IMR-90 (cell line): ENCODE measurements at places on chromosomes 5 and 9. TPM values are rescaled to one million over a fixed set of nuclear protein-coding genes. Genes with fewer than 3 reads are reported as not detected.

- DNase-seq = no peak
Observed at GRCh38 chr5:139836469-139837208, 41.0 kb downstream of the PSD2 start.

The IFNK gene
- not detected in 2 replicates for total RNA-seq

GRCh38 chr9:134913041-134913712 is 4.5 kb downstream of the FCN1 start:
- DNase-seq = no peak

GRCh38 chr9:77021291-77021894 is 1.9 kb downstream of the FOXB2 start:
- DNase-seq = no peak

The OLFML2A gene
- 1.4 and 2.0 TPM in 2 replicates for total RNA-seq

DNA sequence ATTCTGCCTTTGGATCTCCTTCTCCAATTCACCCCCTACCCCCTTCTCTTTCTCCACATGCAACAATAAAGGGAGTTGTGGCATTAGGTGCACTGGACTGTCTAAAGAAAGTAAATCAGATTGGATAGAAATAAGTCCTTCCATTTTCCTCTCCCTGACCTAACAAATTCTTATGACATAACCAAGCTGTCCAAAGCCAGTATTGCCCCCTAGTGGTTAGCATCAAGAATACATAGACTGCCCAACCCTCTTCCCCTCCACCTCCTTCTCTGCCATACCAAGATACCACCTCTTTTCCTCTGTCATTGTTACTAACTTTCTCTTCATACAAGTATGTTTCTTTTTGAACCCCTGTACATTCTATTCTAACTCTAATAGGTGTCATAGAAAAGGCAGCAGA is 45.7 kb downstream of the PPARGC1B start:
- DNase-seq = no peak

DNA sequence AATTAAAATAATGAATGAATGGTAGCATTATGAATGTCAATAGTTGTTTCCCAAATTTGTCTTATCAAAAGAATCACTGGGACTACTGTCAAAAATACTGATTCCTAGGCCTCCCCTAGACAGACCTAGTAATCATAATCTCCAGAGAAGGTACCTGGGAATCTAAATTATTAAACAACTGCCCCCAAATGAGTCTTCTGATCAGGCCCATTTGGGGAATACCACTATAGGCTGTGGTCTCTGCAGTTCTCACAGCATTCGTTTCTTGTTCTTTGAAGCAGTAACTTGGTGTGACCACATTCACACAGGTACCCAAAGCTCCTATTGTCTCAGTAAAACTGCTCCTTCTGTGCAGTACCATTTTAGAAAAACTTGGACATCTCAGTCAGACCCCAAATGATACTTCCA is 230.9 kb downstream of the PIK3R1 start:
- DNase-seq = no peak

GRCh38 chr9:116163293-116164055 is 9.9 kb downstream of the PAPPA start:
- no peak for DNase-seq

- peak; percentile 43 for DNase-seq
Observed at GRCh38 chr5:178590141-178590923, at the start of gene COL23A1. Gene COL23A1 (minus strand): TSS chr5:178590393.

DNA sequence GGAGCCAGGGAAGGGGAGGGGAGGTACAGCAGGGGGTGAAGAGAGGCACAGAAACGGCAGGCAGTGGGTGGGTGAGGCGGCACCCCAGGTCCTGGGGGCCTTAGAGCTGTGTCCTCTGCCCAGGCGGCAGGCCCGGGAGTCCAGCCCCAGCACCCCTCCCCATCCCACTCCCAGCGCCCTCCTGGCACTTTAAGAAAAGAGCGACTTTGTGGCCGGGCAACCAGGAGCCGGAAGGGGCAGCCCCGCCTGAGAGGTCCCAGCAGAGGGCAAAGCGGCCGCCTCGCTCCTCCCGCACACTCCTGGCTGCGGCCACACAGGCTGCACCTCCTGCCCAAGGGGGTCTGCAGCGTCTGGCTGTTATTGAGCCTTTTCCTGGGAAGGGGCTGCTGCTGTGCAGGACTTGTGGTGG is 42.6 kb downstream of the NACC2 start:
- no peak for DNase-seq

GRCh38 chr5:9222054-9222976 is 323.6 kb downstream of the SEMA5A start:
- DNase-seq = no peak

GRCh38 chr9:78357165-78357873 is 60.4 kb downstream of the PSAT1 start:
- DNase-seq = no peak

DNA sequence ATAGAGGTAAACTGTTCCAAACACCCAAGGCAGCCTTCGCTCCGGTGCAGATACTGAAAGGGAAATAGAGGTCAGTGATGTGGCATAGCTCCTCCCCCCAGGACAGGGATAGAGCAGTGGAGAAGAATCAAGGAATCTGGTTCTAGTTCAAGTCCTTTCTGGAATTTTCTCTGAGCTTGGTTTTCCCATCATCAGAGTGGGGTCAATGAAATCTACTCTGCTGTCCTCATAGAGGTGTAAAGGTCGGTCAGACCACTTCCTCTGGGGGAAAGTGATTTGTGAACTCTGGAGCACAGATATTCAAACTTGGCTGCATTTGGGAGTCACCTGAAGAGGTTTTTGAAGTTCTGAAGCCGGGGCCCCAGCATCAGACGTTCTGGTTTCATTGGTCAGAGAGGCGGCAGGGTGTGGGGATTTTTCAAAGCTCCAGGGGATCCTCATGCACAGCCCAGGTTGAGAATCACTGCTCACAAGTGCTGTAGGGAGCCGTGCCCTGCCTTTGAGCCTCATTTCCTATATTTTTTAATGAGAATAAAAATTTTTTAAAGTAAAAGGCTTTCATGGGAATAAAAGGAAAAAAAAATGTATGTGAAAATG is 105.7 kb upstream of the RAD23B start:
- DNase-seq = no peak

The ENTREP1 gene
- total RNA-seq = not detected in 2 replicates

DNA sequence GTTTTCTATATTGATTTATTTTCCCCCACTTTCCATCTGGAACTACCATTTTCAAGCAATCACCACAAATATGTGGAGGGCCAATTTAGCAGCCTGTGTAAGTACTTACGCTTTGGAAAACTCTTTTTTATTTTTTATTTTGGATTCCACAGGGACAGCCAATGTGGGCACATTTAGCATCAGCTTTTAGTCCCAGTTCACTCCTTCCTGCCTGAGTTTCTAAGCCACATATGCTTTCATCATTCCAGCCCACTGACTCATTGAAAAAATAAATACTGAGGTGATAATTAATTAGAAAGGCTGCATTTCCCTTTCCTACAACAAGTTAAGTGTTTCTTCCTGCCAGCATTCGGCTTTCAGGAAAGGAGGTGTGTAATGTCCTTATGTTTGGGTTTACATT is 76.8 kb downstream of the TMEM167A start:
- peak; percentile 2 for DNase-seq

The LIX1 gene
- total RNA-seq = not detected in 2 replicates

The TMEM252 gene
- not detected in 2 replicates for total RNA-seq

DNA sequence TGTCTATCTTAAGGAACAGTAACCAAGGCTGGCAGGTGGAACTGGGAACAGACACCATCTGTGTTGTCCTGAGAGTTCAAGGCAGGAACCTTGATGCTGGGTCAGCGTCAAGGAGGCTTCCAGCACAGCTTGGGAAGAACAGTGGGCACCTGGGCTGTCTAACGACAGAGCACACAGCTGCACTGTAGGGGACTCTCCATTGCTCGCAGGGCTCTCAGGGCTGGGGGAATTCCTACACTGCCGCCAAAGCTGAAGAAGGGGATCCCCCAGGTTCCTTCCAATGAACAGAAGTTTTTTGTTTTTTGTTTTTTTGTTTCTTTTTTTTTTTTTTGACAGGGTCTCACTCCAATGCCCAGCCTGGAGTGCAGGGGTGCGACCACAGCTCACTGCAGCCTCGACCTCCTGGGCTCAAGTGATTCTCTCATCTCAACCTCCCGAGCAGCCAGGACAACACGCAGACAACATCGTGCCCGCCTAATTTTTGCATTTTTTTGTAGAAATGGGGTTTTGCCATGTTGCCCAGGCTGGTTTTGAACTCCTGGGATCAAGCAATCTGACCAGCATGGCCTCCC is 81.9 kb downstream of the PTPN3 start:
- no peak for DNase-seq

GRCh38 chr5:60685028-60685427 is 14.9 kb downstream of the DEPDC1B start:
- DNase-seq = no peak

The CDH9 gene
- not detected in 2 replicates for total RNA-seq

The HABP4 gene
- 5.2 and 10.3 TPM in 2 replicates for total RNA-seq

The EGFLAM gene
- total RNA-seq = 1.1 TPM in 2 replicates

- DNase-seq = no peak
Observed at GRCh38 chr5:133983674-133984073, 15.2 kb upstream of the C5orf15 start.

- DNase-seq = no peak
Observed at GRCh38 chr9:111917201-111917600, 20.6 kb downstream of the UGCG start.

GRCh38 chr9:132207839-132208615 is 46.2 kb downstream of the NTNG2 start:
- no peak for DNase-seq

DNA sequence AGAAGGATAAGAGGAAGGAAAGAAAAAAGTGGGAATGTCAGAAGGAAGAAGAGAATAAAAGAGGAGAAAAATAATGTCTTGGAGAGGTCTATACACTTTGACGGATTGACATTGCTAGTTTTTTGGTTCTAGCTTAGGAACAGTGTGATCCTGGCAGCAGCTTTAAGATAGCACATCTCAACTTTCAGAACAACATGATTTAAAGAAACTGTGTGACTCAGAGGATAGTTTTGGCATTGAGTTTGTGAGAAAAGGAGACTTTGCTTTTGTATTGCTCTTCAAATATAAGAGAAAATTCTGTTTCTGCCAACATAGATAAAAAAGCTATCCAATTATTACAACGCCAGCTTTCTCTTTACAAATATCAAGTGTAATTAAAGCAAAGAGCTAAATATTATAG is 260.7 kb upstream of the ARRDC3 start:
- peak; percentile 16 for DNase-seq

- DNase-seq = no peak
Observed at GRCh38 chr5:141704782-141705297, 22.8 kb upstream of the ARAP3 start.

DNA sequence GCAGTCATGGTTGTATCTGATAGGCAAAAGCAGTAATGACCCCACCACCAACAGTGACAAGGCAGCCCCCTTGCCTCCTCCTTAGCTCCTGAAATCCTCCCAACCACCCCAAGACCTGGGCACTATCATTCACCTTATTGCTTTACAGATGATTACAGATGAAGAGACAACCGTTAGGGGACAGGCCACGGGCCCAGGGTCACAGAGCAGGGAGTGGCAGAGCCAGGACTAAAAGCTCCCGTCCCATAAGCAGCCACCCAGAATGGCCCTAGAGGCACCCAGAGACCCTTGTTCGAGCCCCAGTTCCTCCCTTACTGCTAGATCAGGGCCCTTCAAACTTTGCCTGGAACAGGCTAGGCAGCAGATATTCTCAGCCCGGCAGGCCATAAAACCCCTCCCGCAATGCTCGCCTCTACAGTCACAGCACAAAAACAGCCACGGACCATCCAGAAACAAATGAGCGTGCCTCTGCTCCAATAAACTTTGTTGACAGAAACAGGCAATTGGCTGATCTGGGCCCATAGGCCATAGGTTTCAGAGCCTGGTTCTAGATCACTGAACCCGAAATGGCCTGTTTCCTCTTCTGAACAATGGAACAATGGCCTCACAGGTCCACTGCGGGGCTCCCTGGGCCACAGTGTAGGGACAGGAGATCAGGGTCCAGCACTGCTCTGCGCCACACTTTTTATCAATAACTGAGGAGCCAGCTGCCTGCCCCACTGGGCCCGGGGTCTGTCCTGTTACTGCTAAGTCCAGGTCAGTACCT is 67.0 kb downstream of the LRSAM1 start:
- no peak for DNase-seq

The CATSPER3 gene
- under 0.01 TPM in 1 of 2 replicates, not detected in the other for total RNA-seq

DNA sequence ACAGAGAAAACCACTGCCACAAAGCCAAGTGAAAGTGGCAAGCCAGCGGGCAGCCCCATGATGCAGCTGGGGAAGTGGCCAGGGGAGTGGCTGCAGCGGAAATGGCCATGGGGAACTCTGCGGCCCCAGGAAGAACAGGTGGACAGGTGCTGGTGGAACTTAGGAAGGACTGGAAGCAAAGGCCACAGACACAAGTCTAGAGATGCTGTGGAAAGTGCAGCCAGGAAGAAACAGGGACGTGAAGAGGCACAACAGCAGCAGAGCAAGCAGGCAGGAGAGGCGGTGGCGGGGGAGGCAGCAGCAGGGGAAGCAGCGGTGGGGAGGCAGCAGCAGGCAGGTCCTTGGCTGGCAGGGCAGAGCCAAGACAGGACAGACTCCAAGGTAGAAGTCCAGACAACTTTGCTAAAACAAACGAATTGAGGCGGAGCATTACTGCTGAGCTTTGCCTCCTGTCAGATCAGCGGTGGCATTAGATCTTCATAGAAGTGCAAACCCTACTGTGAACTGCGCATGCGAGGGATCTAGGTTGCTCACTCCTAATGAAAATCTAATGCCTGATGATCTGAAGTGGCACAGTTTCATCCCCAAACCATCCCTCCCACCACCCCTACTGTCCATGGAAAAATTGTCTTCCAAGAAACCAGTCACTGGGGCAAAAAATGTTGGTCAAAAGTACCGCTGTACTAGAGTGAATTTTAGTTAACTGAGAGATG is 11.8 kb downstream of the SURF6 start:
- DNase-seq = no peak

GRCh38 chr9:95971815-95972214 is 96.3 kb downstream of the ERCC6L2 start:
- no peak for DNase-seq

GRCh38 chr9:112809351-112809848 is 58.8 kb downstream of the SNX30 start:
- DNase-seq = no peak

DNA sequence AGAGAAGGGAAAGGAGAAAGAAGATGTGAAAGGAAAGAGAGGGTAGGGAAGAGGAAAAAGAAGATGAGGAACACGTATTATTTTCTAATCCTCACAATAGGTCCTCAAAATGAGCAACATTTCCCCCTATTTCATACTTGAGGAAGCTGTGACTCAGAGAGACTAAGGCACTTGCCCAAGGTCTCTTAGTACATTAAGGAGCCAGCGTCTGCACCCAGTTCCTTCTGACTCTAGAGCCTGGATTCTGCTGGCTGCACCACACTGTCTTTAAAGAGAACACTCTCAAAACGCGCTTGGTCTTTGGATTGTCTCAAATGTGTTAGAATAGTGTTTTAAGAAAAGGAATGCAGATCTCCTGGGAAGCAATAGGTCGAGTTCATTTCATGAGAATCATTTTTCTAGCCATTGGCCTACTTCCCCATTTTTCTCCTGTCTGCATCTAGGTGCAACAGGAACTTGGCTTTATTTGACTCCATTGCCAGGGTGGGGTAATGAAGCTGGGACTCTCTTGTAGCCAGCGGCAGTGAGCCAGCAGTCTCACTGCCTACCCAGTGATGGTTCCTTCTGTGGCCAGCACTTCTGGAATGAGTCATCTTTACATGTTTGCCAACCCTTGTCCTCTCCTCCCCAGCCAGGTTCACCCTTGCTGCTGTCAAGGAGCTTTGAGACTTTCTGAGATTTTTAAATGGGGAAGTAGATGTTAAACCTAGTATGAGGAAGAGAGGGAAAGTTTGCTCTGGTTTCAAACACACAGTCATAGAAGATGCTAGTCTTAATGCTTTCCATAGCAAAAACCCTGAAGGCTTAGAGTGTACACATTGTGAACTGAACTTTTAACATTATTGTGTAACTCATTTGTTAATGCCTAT is 82.7 kb downstream of the DOCK8 start:
- no peak for DNase-seq
